ENCODE measurements at places on chromosomes 7 and 10. TPM values are rescaled to one million over a fixed set of nuclear protein-coding genes. Genes with fewer than 3 reads are reported as not detected.

- no peak for DNase-seq
These were observed 292.5 kb upstream of the SEMA3C start for GRCh38 chr7:81211204-81211933.

- no peak for DNase-seq
These were observed 666.0 kb downstream of the SUGCT start for GRCh38 chr7:40800771-40801170.

GRCh38 chr7:40608321-40609075 is 473.7 kb downstream of the SUGCT start:
- DNase-seq: peak; percentile 41

The MKI67 gene
- total RNA-seq: 90.0 TPM

The PTPRZ1 gene
- under 0.01 TPM for total RNA-seq
